ENCODE measurements at places on chromosomes 3 and 15.

DNA sequence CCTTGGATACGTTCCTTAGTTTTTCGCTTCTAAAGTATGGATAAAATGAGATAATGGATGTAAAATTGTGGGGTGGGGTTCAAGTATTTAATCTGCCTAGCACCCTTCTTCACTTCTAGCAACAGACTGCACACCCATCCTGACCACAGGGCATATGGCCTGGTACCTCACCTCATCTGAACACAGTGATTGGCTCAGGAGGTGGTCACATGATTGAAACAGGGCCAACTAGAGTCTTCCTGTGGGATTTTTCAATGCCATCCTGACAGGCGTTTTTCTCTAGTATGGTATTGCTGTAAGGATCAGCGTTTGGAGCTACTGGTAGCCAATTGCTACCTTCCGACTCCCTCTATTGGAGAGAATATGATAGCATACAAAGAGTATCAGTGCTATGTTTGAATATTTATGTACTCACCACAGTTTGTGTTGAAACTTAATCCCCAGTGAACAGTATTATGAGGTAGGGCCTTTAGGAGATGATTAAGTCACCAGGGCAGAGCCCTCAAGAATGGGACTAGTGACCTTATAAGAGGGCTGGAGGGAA lies 172.2 kb downstream of the PPM1L start:
- no peak for DNase-seq

- DNase-seq: no peak
Measured at GRCh38 chr3:158827773-158828172, 25.9 kb downstream of the MFSD1 start.

DNA sequence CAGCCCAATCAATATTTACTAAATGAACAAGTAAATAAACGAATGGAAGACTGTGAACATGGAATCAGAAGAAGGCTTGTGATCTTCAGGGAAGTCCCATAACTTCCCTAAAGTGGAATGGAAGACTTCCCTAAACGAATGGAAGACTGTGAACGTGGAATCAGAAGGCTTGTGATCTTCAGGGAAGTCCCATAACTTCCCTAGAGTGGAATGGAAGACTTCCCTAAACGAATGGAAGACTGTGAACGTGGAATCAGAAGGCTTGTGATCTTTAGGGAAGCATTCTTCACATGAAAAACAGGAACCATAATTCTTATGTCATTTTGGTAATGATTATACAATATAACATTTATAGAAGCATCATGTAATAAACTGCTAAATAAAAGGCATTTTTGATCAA lies 38.8 kb downstream of the EOGT start:
- no peak for DNase-seq

DNA sequence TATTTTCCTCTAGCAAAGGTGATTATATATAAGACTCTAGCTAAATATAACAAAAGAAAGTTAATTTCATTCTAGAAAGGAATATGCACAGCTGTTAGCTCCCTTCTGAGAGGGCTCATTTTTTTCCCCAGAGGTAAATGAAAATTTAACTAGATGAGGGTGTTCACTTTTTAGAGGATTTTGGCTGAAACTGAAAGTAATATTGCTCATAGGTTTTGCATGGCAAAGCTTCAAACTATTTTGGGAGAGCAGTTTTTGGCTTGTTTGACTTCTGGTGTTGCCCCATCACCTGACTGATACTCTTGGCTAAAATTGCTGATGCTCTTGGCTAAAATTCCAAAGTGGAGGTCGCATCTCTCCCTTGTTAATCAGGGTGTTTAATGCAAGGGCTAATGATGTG lies 311.9 kb downstream of the EDEM1 start:
- DNase-seq: no peak

- no peak for DNase-seq
Measured at GRCh38 chr15:99431661-99432091, 134.1 kb upstream of the MEF2A start.

- no peak for DNase-seq
Measured at GRCh38 chr15:47366884-47367283, 350.4 kb upstream of the SEMA6D start.

- DNase-seq: no peak
Measured at GRCh38 chr15:39921274-39921638, 1.2 kb upstream of the GPR176 start.

DNA sequence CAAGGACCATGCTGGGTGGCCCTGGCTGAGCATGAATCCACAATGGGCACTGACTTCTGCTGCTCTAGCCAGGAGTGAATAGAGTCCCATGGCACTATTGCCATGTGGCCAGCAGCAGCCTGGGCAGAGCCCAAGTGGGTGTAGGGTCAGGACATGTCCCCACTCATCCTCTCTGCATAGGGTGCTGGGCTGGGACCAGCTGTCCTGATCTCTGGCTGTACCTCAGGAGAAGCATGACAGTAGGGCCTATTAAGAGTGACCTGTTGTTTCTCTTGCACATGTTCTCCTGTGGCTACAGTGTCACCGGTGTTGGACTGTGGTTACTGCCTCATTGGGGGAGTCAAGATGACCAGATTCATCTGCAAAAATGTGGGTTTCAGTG lies 46.9 kb downstream of the DLEC1 start:
- DNase-seq: no peak

DNA sequence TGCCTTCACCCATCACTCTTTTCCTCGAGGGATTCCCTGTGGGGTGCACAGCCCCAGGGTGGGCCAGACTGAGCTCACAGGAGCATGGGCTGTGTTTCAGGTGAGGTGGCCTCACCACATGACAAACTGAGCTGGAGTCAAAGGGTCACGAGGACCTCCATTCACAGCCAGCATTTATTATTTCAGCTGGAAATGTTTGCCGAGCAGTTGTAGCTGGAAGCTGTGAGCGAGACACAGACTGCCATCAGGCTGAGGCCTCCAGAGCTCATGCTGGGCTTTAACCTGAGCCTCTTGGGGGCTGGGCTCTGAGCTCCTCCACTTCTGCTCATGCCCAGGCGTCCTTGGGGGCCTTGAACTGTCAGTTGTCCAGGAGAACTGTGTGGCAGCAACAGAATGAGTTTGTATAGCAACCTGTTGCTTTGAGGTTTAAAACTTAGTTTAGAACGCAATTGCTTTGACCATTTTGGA lies 57.5 kb downstream of the FLNB start:
- no peak for DNase-seq

DNA sequence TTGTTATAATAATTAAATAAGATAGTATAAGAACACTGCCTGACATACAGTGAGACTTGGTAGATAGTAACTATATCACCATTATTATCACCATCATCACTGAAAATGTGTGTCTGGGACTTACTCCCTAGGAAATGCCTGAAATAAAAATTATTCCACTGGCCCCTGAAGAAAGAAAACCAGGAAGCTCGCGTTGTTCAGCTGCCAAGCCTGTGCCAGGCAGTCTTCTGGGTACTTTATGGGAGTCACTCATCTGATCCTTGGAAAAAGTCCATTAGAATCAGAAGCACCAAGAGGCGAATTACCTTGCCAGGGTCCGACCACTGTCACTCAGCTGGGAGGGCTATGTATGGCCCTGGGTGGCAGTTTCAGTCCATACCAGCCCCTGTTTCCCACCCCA lies 220.3 kb upstream of the TPM1 start:
- DNase-seq: no peak

- no peak for DNase-seq
Measured at GRCh38 chr3:4708230-4708629, 215.1 kb downstream of the ITPR1 start.

GRCh38 chr3:46397111-46397510 lies 9.8 kb downstream of the CCR5AS start:
- peak; percentile 38 for DNase-seq

DNA sequence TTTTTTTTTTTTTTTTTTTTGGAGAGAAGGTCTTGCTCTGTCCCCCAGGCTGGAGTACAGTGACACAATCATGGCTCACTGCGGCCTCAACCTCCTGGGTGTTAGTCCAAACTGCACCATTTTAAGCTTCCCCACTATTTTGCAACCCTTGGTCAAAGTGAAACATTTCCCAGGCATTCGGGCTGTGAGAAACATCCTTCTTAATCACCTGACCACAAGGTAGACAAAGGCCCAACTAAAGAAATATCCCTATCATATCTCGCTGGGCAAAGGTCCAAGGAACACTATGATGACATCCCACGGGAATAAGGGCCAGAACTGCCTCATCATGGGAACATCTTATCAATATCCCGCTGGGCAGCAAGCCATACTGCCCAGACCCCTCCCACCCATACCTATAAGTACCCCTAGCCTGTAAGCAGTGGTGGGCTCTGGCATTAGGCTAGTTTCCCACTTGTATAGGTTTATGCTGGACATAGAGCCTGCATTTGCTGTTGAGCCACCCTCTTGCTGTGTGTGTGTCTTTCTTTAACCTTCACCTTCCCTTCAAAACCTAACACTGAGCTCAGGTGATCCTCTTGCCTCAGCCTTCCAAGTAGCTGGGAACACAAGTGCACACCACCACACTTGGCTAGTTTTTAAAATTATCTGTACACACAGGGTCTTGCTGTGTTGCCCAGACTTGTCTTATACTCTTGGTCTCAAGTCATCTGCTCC lies 95.2 kb downstream of the SEMA5B start:
- DNase-seq: no peak

- no peak for DNase-seq
Measured at GRCh38 chr15:60720493-60721256, 241.7 kb upstream of the ICE2 start.

GRCh38 chr3:144677103-144677502 lies 705.5 kb downstream of the DIPK2A start:
- no peak for DNase-seq

- DNase-seq: no peak
Measured at GRCh38 chr3:11514191-11514821, 129.4 kb downstream of the VGLL4 start.

DNA sequence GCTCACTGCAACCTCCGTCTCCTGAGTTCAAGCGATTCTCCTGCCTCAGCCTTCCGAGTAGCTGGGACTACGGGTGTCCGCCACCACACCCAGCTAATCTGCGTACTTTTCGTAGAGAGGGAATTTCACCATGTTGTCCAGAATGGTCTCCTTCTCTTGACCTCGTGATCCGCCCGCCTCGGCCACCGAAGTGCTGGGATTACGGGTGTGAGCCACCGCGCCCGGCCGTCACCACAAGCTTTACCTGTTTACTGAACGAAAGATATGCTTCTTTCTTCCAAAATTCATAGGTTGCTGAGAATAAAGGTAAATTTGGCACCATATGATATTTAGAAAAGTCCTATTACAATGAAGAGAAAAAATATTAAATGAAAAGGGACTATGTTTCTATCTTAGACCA lies 333.5 kb upstream of the EPHA6 start:
- no peak for DNase-seq

DNA sequence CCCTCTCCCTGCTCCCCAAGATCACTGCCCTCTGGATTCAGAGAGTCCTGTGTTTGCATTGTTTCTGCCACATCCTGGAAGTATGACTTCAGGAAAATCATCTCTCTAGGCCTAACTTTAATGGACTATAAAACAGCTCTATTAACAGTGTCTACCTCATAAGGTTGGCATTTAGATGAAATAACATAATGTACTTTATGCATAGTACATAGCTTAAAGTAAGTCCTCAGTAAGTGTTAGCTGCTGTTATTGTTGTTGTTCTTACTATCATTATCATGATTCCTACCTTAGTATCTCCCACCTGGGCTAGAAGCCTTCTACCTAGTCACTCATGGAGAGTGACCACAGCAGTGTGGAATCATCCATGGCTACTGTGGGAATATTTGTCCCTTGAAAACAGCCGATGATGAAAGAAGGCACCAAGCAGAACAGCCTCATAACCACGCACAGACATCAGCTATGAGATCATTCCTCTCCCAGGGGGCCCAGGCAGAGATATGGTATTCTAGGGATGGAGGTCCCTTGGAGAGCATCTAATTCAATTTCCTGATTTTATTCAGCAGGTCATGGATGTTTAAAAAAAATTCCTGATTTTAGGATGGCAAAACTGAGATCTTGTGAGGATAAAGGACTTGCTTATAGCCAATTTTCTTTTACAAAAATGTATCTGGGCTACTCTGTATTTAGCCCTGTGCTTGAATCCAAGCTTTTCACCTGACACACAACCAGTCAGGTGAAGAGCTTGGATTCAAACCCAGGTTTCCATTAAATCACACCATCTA lies 1.9 kb downstream of the FSD2 start:
- no peak for DNase-seq

- no peak for DNase-seq
Measured at GRCh38 chr3:136136454-136136853, 59.7 kb downstream of the MSL2 start.

DNA sequence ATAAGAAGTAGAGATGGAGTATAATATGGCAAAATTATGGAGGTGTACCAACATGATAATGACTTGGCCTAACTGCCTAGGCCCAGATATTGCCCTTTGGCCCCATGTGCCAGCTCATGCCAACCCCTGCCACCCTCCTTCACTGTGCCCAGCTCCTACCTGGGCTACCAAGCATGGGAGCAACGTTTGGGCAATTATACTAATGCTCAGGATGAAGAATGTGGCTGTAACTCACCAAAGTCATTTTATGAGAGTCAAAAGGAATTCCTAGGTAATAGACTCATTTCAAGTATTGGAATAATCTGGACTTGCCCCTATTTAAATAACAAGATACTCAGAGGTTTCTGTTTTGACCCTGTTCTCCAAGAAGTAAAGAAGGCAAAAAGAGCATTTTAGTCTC lies 240.2 kb upstream of the IL12A start:
- DNase-seq: no peak
